HS-5 (cell line): ENCODE measurements at places on chromosomes 12 and 14.
A peak's percentile ranks its signal among the peaks of the same experiment; 100 is the strongest.

- DNase-seq, result peak; percentile 29
Measured at GRCh38 chr12:54126029-54126695, 62.6 kb downstream of the SMUG1 start.

- no peak for DNase-seq
Measured at GRCh38 chr12:52193991-52194390, 2.2 kb upstream of the KRT80 start.

- no peak for DNase-seq
Measured at GRCh38 chr12:2963760-2964292, 4.6 kb downstream of the TEAD4 start.

DNA sequence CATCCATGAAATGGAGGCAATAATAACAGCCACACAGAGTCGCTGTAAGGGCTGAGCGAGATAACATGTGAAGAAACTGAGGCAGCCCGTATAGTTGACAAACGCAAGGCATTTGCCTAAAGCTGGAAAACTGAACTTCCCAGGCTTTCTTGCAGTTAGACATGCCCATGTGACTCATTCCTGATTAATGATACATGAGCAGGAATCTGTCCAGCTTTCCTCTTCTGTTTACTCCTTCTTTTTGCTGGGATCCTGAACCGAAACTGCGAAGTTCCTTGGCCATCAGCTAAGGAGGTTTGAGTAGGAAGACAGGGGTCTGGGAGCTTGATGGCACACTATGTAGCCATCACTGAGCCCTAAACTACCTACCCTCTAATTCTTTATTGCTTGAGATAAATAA, 52.2 kb downstream of the ST8SIA1 start:
- peak; percentile 69 for DNase-seq

GRCh38 chr12:13220838-13221237, 24.3 kb downstream of the EMP1 start:
- peak; percentile 65 for DNase-seq

DNA sequence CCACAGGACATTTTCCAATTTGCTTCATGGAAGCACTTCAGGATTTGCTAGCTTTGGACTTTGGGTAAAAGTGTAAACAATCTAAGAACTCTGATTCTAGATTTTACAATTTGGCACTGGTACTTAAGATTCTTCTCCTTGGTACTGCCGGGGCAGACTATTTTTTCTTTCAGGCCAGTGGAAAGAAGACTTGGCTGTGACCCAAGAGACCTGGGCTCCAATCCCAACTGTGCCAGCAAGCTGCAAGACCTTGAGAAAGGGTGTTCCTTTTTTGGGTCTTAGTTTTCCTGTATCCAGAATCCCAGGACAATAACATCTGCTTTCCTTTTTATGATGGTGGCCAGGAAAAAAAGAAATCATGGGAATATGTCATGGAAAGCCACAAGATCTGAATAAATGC, 148.1 kb upstream of the CRY1 start:
- no peak for DNase-seq

- no peak for DNase-seq
Measured at GRCh38 chr12:132194056-132194455, 49.8 kb downstream of the NOC4L start.

DNA sequence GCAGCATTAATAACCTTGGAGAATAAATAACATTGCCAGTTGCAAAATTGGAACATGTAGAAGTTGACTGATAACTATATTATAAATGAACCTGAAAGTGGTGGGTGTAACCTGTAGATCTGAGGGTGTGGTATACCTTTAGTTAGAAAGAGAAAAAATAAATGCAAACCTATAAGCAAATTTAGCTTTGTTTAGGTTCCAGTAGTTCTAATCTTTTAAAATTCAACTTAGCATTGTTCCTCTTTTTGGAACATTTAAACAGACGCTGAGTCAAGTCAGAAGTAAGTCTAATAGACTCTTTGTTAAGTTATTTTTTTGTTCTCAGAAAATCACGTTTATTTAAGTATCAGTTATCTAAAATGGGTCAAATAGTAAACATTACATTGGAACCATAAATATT, 120.0 kb downstream of the DNAI7 start:
- DNase-seq, result no peak

- no peak for DNase-seq
Measured at GRCh38 chr14:80117876-80118275, 93.4 kb downstream of the DIO2 start.

- DNase-seq, result no peak
Measured at GRCh38 chr14:75602503-75602902, 24.1 kb downstream of the FLVCR2 start.

DNA sequence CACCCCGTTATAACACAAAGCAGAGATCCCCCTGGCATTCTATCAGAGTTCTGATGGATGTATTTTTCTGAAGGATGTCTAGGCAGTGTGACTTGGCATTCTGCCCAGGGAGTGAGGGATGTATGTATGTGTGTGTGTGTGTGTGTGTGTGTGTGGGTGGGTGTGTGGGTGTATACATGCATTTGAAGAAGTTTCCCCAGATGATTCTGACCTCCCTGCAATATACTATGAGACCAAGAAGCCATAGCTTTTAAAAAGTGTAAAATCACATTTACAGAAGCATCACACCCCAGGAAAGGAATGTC, 59.7 kb upstream of the NAP1L1 start:
- DNase-seq, result no peak

- no peak for DNase-seq
Measured at GRCh38 chr12:122929812-122930211, 33.9 kb upstream of the VPS37B start.

DNA sequence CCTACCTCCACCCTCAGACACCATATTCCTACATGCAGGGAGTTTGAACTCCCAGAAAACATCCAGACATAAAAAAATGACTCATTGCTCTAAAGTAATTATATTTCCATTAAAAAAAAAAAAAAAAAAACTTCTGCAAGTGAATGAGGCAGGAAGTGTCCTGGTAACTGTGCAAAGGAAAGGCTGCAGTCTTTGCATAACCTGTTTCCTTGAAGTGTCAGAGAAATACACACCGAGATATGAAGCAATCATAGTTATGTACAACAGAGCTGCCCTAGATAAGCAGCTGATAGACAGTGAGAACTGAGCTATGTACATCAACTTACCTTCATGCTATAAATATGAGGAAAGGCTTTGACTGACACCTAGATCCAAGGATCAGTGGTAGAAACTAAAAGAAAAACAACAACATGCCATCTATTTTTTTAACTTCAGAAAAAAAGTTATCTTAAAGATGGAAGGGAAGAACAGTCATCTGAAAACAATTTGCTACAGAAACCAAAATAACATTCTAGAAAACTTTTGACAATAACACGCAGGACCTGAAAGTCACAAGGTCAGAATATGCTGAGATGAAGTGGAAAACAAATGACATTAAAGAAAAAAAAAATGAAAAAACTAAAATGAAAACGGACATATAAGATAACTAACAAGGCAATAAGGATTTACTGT, 263.2 kb downstream of the SEC23A start:
- DNase-seq, result no peak

DNA sequence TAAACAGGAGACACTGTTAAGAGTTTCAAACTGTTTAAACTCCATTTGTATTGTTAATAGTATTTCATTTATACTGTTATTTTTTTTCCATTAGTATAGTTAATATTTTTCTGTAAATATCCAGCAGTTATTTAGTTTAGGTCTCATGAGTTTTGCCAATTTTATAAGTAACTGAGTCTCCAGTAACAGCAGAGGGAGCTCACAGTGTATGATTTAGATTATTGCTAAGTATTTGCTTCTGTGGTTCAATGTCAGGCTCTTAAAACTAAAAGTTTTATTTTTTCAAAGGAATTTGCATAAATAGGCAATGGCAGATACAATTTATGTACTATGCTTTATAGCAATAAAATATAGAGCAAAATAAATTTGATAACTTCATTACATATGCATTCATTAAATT, 209.7 kb downstream of the ATXN7L3B start:
- DNase-seq, result no peak

GRCh38 chr14:75335571-75335970, 56.9 kb downstream of the FOS start:
- DNase-seq, result no peak

DNA sequence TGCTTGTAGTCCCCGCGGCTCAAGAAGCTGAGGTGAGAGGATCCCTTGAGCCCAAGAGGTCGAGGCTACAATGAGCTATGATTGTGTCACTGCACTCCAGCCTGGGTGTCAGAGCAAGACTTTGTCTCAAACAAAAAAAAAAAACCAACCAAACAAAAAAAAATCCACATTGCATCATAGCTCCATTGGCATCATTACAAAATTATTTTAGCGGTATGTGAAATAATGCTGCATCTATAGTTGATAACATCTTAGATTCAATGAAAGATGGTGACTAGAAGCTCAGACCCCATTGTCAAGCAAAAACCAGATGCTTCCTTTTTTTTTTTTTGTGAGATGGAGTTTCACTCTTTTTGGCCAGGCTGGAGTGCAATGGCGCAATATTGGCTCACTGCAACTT, 14.8 kb upstream of the PTHLH start:
- DNase-seq, result no peak

DNA sequence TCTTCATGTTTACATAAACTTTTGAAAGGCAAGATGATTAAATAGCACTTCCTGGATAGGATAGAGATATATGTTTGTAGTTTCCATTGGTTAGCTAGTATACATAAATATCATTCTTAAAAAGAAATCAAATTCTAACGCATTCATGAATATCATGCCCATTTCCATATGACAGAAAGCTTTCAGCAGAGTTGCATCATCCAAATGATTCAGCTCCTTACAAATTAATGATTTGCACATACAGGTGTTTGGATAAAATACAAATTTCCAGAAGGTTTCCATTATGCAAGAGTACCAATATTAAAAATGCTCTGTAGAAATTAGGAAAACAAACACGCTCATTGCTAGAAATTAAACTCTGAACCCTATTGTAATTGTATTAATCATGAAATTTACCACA, 264.4 kb downstream of the FOXG1 start:
- no peak for DNase-seq

DNA sequence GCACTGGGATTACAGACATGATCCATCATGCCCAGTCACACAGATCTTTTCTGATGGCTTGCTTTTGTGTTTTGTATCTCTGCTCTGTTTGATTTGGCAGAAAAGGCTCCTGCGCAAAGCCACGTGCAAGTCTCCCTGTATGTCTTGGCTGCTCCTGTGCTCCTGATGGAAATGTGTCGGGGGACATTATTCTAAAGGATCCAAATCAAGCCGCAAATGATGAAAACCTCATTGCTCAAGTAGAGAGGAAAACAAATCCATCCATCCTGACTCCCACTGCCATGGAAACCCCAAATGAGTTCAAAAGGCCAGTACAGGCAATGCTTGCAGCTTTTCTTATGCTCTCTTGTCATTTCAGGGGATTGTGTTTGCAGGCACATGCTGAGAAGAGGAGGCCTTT, 93.8 kb downstream of the NDUFA12 start:
- DNase-seq, result no peak

GRCh38 chr14:51738754-51739153, 87.0 kb downstream of the FRMD6 start:
- DNase-seq, result no peak

GRCh38 chr12:7046383-7047105, 14.0 kb upstream of the C1S start:
- no peak for DNase-seq

DNA sequence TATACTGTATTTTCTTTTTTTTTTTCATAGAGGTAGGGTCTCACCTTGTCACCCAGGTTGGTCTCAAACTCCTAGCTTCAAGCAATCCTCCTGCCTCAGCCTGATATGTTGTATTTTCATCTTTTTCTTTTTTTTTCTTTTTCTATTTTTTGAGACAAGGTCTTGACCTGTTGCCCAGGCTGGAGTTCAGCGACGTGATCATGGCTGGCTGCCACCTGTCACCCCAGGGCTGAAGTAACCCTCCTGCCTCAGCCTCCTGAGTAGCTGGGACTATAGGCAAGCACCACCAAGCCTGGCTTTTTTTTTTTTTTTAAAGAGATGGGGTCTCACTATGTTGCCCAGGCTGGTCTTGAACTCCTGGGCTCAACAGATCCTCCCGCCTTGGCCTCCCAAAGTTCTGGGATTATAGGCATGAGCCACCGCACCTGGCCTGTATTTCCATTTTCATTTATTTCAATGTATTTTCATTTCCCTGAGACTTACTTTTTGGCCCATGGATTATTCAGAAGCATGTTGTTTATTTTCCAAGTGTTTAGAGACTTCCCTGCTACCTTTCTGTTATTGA, 16.2 kb upstream of the ARF6 start:
- DNase-seq, result no peak

DNA sequence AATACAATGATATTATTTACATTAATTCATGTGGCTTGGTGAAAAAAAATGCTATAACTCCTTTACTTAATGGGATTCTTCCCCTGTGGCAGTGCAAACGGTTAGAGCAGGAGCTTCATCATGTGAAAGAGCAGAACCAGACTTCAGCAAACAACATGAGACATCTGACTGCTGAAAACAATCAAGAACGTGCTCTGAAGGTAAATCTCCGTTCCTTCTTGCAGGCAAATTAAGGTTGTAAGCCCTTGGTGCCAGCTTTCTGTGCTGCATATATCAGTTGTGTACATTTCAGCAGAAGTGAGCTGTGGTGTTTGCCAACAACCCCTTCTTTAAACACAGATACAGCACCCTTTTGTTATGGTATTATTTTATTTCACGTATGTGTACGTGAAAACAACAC, 171.7 kb downstream of the MIPOL1 start:
- DNase-seq, result no peak

- DNase-seq, result no peak
Measured at GRCh38 chr14:88841741-88842140, 17.3 kb downstream of the TTC8 start.

DNA sequence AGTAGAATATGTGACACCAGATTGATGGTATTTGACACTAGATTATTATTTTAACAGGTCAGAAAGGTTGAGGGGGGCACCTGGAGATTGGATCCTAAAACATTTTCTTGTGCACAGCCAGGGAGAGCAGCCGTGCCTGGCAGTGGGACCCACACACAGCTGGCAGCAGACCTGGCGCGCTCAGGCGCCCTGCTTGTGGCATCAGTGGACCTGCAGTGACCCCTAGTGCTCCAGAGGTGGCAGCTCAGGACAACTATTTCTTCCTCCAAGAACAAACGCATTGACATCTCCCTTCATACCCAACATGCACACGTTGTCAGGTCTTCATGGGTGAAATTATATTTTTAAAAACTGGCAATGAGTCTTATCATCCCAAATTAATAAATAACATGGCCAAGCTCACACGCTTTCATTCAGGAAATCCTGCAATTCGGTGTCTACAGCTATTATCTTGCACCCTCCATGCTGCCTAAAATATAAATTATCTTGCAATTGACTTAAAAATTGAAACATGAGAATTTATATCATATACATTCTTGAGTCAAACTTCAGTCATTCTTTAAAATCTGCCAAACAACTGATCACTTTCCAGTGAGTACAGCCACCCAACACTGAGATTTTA, 7.7 kb upstream of the TMEM132D start:
- no peak for DNase-seq

GRCh38 chr14:91884664-91885063, 17.3 kb upstream of the TC2N start:
- no peak for DNase-seq

- no peak for DNase-seq
Measured at GRCh38 chr14:83384253-83384652, 1850.6 kb upstream of the SEL1L start.

DNA sequence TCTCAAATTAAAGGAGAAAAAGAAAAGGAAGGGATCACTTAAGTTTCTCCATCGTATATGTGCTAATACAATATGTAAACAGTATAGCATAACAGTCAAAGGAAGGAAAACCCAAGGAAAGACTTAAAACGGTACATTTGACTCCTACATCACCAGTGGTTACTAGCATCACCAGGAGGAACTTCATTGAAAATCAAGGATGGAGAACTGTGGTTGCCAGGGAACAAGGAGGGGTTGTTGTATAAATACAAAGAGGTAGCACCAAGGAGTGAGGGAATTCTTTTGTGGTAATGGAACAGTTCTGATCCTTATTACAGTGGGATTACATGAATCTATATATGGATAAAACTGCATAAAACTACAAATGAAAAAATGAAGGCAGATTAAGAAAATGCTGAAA, 1.6 kb downstream of the ZFYVE26 start:
- no peak for DNase-seq
